ENCODE measurements at places on chromosomes 12 and 14.

GRCh38 chr12:123131879-123132402 is 18.9 kb downstream of the PITPNM2 start:
- DNase-seq, result no peak

GRCh38 chr14:23631702-23632460 is 4.3 kb upstream of the DHRS2 start:
- DNase-seq, result peak; percentile 86

DNA sequence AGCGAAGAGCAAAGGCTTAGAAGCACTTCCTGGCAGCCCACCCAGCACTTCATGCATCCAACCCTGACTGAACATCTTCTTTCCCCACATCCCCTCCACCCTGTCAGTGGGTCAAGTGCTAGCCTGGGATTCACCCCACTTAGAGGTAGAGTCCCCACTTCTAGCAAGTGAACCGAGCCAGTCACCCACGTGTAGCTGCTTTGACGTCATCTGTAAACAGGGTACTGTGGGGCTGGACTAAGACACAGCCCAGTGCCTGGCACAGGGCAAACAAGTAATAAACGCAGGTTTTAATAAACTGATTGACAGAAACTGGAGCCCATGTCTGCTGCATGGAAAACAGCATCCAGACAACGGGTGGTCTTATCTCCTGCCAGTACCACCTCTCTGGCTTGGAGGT is 61.7 kb downstream of the ITPK1 start:
- DNase-seq, result no peak

DNA sequence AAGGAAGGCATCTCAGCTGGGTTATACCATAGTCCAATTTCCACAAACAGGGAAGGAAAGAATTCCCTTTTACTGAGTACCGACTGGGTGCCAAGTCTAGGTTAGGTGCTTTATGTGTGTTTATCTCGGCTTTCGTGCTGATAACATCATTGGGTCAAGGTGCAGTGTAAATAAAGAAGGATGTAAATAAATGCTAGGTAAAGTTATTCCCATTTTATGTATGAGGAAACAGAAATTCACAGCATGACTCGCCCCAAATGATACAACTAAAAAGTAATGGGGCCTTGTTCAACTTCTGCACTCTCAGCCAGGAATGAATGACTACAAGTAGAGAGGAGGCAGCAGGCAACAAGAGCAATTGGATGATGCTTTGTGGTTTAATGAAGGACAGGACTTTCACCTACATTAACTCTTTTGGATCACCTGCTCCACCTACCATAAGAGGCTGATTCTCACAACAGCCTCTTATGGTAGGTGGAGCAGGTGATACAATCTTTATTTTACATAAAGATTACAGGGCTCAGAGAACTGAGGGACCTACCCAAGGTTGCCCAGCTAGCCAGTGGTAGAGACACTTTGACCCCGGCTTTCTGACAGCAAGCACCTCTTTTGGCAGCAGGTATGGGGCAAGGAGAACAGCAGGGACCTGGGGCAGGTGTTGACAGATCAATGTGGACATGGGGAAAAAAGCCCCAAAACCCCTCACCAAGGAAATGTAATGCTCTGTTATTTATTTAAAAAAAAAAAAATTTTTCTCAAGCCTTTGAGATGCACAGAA is 213.4 kb upstream of the NUDT4 start:
- no peak for DNase-seq

DNA sequence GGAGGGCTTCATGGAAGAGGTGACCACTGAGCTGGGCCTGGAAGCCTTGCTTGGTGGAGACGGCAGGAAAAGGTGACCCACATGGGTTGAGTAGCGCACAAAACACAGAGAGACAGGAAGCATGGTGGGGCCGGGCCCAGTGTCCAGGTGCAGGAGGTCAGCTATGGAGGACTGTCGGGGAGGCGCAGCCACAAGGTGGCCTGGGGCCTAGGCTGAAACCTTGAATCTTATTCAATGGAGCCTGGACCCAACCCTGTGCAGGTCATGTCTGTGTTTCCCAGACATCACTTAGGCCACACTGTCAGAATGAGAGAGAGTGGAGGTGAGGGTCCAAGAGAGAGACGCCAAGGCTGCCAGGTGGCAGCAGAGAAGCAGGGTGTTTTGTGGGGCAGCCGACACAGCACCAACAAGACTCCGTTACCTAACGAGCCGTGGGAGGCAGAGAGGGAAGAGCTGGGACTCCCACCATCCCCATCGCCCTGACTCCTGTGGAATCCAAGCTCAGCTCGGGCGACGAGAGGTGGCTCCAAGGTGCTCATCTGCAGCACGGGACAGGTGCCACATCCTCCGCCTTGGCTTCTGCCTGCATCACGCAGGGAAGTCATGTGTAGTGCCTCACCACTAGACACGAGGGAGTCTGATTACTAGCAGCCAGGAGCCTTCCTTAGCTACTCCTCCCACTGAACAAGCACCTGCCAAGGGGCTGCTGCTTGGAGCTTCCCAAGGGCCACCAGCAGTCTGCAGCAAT is 38.7 kb downstream of the DEGS2 start:
- no peak for DNase-seq

DNA sequence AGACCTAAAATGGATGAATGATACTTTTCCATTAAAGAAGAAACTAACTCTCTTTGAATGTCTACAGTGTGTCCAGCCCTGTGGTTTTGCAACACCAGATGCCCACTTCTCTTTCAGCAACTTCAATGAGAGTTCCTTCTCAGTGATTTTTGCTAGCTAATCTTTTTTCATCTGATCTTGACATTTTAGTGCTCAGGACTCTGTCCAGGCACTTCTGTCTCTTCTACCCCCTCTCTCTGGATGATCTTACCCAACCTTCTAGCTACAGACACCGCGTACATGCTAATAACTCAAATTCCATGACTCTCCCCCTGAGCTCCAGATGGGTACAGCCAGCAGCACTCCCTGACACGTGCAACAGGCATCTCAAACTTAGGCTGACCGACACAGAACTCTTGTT is 161.1 kb upstream of the FOXN3 start:
- DNase-seq, result no peak

GRCh38 chr12:71045781-71046180 is 112.0 kb downstream of the TSPAN8 start:
- no peak for DNase-seq

GRCh38 chr12:14148489-14149270 is 167.3 kb upstream of the GRIN2B start:
- DNase-seq, result no peak

GRCh38 chr12:95118788-95119179 is 45.4 kb upstream of the NR2C1 start:
- DNase-seq, result no peak

DNA sequence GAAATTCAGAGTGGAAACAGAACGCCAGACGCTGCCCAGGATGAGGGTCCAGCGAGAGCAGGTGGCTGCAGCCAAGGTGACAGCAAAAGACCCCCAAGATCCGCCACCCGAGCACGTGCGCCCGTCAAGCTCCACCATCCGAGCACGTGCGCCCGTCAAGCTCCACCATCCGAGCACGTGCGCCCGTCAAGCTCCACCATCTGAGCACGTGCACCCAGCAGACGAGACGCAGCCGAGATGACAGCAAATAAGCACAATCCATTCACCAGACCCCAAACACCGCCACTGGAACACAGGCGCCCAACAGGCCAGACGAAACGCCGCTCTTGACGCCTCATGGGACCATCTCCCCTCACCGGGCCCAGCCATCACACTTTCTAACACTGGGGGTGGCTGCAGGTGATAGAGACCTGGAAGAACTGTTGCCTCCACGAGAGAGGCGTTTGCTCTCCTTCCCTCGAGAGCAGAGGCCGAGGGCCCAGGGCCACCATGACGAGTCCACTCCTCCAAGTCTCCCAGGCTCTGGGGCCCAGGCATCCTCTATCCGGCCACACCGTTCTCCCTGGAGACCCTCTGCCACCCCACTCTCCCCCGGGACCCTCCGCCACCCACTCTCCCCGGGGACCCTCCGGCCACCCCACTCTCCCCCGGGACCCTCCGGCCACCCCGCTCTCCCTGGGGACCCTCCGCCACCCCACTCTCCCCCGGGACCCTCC is 62.1 kb upstream of the GALNT9 start:
- DNase-seq, result no peak

DNA sequence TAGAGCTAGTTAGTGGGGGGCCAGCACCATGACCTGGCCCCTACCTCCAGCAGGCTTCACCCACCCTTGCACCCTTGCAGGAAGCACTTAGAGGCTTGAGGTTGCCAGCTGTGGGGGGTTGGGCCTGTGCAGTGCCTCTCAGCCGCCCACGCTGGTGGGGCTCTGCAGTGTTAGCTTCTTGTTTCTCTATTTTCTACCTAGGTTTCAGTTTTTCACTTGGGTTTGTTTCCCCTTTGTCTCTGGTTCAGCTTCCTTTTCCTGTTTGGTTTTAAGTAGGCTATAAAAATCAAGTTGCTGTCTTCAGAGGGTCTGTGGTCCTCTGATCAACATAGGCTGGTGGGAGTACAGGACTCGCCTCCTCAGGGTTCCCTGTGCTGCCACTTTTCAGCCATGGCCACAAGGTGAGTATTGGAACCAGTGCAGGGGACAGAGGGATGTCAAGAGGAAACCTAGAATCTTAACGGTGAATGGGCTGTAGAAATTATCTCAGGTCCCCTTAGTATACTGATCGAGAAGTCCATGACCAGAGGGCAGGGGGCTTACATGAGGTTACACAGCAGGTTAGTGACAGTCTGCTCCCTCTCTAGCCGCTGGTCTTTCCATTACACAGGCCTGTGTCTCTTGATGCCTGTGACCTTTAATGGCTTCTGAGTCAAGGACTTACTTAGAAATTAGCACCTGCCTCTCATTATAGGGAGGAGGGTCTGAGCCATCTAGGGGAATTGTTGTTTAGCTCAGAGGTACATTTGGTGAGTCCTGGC is at the start of gene EVL:
EVL (plus strand) TSS at position 312 of the 761 bp plus-strand sequence; CDS start at position 391, 79 bp downstream.
- no peak for DNase-seq

DNA sequence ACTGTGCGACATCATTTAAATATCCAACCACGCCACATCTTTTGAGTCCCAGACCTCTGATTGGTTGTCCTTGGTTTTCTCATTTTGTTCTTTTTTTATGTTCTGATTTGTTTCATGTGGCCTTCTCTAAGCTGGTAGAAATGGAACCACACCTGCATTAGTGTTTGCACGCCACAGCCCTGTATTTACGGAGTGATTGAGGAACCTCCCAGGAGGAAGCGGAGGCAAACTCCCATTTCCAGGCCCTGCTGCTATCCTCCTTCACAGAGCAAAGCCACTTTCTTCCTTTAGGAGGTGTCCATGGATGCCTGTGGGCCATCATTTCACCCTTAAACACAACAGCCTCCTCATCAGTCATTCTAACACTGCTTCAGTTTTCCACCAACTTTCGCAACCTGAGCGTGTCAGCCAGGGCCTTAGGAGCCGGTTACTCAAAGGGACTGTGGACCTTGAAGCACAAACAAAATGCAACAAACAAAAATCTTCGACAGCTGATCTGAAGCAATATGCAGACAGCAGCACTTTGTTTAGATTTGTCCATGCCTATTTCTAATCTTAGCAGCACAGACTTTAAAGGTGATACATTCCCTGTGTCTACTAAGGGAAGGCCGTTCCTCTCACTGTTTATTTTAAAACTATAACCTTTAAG is 1258.1 kb upstream of the TMEM132C start:
- no peak for DNase-seq

- no peak for DNase-seq
Measured at GRCh38 chr14:101191721-101192660, 288.5 kb upstream of the RTL1 start.

DNA sequence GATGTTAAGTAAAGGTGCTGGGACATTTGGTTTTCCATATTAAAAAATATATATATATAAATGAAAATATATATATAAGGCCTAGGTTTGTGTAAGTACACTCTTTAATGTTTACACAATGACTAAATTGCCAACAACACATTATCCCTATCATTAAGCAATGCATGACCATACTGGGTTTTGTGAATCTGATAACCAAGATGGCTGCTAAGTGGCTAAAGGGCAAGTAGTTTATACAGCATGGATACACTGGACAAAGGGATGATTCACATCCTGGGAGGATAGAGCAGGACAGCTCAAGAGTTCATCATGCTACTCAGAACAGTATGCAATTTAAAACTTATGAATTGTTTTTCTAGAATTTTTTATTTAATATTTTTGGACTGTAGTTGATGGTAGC is 89.3 kb downstream of the FIGNL2 start:
- no peak for DNase-seq

- no peak for DNase-seq
Measured at GRCh38 chr12:128047266-128048060, 219.5 kb upstream of the TMEM132C start.

GRCh38 chr14:80078501-80078900 is 132.8 kb downstream of the DIO2 start:
- peak; percentile 69 for DNase-seq

GRCh38 chr12:116703214-116703795 is 34.6 kb downstream of the SPRING1 start:
- DNase-seq, result no peak

GRCh38 chr12:108722992-108723766 is 8.1 kb downstream of the CORO1C start:
- no peak for DNase-seq

DNA sequence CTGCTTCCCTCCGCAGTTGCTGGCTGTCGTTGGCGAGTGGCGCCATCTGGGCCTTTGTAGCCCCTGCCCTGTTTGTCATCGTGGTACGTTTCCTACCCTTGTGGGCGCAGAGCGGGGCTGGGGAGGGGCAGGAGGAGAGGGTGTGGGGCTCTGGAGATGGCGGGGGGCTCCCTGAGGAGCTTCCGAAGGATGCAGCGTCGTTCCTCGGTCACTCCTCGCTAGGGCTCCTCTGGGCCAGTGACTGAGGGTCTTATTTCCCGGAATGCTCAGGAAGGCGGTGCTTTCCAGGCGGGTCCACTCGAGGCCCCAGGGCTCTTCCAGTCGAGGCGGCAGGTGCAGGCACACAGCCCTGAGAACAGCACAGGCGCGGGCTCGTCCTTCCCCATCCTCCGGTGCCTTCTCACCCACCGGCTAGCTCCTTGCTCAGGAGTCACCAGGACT is 167.1 kb downstream of the ADGRD1 start:
- no peak for DNase-seq

DNA sequence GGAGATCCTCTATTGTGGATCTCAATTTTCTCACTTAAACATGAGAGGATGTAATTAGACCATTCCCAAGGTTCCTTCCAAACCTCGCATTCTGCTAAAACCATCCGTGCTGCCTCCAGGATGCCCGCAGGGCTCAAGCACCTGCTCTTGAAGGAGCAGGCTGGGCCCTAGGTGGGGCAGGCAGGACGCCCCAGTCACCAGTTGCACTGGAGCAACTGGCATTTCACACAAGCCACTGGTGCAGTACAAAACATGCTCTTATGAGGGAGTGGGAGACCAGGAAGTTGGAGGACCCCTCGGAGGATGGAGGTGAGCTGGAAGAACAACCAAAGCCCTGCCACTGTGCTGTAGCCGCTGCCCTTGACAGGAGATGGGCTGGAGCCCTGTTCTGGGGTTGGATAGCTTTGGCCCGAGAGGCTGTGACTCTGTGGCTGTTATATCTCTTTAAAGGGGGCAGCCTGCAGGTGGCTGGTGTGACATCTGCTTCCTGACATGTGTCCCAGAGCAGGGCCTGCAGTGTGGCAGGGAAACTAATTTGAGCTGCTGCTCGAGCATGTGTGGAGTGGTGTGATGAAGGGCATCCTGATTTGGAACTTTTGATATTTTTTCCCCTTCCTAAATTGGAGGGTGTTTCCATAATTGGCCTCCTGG is 122.2 kb downstream of the CRACR2A start:
- DNase-seq, result no peak

- DNase-seq, result no peak
Measured at GRCh38 chr12:93453633-93454032, 11.9 kb upstream of the UBE2N start.

GRCh38 chr12:122090759-122091515 is 12.4 kb downstream of the MLXIP start:
- no peak for DNase-seq

- DNase-seq, result no peak
Measured at GRCh38 chr14:104870368-104871144, 5.5 kb downstream of the CEP170B start.
